ENCODE measurements at places on chromosomes 12 and 14.

GRCh38 chr14:103445806-103446205 lies 60.6 kb downstream of the MARK3 start:
- DNase-seq: peak; percentile 70

DNA sequence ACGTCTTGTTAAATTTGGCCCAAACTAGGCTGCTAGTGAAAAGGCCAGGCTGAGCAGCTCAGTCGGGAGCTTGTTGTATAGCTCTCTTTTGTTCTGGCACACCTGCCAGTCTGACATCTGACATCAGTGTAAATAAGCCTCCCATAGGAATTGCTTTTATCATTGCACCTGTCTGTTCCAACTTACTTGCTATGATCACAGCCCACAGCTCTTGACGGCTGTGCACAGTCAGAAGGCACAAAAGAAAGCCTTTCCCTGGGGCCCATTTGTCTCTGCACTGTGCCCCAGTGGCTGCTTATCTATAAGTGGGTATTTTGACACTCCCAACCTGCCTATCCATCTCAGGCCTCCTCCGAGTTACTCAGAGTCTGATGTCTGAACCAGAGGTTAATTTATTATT lies 324.5 kb downstream of the NUAK1 start:
- DNase-seq: no peak

DNA sequence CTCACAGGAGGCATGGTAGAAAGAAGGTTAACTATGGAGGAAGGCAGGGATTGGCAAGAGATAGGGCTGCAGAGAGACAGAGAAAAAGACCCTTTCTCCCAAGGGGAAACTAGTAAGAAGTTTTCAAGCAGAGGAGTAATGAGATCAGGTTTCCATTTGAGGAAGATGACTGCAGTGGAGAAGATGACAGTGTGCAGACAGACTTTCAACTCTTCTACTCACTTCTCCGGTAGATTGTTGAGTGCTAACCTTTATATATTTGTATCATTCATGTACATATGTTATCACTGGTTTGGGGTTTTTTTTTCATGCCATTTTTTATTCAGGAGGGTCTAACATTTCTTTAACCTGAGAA lies 5.9 kb upstream of the B3GNT4 start:
- no peak for DNase-seq

DNA sequence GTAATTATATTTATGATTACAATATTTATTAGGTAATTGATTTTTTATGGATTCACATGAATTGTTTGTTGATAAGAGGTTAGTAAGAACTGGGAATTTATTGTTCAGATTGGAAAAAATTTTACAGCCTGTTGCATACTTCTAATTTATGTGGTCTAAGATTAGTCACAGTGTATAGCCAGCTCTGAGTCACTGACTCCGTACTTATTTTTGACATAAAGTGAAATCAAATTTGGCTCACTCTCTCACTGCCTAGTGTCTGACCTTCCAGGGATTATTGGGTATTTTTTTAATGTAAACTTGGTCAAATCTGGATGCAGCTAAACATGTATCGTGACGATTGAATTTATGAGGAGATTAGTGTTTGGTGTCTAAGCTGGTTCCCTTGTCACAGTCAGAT lies 109.3 kb downstream of the PTPRQ start:
- no peak for DNase-seq

DNA sequence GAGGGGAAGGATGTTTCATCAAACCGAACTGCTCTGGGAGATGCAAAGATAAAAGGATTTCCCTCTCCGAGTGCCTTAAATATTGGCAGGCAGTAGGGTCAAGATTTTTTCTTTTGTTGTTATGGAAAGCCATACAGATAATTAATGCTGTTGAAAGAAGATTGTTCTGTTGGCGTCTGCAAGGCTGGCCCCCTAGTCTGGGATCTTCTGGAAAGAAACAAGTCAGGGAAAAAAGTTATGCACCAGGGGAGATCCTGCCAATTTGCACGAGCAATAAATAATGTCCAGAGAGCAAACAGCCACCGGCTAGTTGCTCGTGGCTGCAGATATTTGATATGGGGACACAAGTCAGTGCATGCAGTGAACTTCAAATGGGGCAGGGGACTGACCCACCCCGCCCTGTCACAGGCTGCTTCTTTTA lies 202.1 kb upstream of the MYL2 start:
- no peak for DNase-seq

- no peak for DNase-seq
Observed at GRCh38 chr12:52241205-52241842, 8.3 kb downstream of the KRT7 start.

- no peak for DNase-seq
Observed at GRCh38 chr12:67286257-67286656, 17.1 kb downstream of the CAND1 start.

GRCh38 chr14:44286201-44286600 lies 220.9 kb downstream of the FSCB start:
- DNase-seq: no peak

DNA sequence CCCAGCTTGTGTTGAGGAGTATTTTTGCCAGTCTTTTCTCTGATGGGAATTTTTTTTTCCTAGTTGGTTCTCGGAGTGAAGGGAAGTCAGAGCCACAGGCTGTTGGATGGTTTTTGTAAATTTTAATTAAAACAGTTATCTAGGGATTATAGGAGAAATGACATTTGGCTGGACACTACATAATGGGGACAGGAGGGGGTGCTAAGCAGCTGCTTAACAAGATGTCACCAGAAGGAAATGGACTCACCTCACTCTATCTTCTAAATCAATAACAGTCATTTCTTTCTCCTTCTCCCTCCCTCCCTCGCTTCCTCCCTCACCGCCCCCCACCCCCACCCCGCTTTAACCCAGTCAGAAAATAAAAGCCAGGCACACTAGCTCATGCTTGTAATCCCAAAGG lies 93.4 kb upstream of the TMEM233 start:
- no peak for DNase-seq

GRCh38 chr12:64800640-64801039 lies 23.8 kb upstream of the TBC1D30 start:
- no peak for DNase-seq

- DNase-seq: no peak
Observed at GRCh38 chr14:102034301-102034700, 52.5 kb downstream of the HSP90AA1 start.

DNA sequence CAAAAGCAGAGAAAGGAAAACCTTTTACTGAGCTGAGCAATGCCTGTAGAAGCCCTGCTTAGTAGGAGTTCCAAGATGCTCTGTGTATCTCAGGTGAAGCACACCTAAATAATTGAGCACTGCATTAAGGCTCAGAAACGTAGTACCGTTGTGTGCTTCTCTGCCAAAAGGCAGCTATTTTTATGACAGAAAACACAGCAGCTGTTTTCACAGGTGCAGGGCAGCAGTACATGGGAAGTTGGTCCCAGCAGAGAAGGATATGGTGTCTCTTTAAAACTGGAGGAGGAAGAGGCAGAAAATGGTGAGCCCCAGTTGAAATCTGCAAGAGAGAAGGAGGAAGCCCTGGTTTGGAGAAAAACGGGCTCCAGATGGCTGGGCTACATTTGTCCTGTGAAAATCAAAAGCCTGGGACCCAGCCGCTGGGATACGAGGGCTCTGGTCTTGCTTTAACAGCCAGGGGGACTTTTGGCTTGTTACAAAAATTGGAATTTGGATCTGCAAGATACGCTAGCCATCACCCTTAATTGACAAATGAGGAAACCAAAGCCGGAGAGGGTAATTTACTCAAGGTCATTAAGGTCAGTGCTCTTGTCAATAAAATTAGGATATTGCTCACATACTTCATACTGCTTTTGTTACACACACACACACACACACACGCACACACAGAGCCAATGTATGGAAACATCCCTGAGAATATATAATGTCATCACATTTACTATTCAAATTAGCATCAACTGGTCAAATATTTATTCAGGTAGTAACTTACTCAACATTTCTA lies 27.3 kb downstream of the SPRING1 start:
- DNase-seq: no peak

- DNase-seq: no peak
Observed at GRCh38 chr12:120988658-120989057, 10.3 kb downstream of the HNF1A start.

DNA sequence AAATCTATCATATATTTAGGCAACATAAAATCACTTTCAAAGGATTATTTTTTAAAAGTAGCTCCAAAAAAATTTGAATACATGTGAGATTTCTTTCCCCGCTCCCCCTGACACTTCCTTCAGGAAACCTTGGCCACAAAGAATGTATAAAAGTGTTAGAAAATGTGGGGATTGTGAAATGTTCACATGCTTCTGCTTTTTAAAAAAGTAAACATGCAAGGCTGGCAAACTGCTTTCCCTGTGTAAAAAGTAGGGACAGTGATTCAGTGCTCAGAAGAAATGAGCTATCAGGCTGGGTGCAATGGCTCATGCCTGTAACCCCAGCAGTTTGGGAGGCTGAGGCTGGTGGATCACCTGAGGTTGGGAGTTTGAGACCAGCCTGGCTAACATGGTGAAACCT lies 26.6 kb downstream of the MBIP start:
- DNase-seq: no peak

GRCh38 chr14:76701436-76701835 lies 59.8 kb upstream of the VASH1 start:
- DNase-seq: no peak

- DNase-seq: no peak
Observed at GRCh38 chr12:22874151-22874550, 249.2 kb downstream of the ETNK1 start.

DNA sequence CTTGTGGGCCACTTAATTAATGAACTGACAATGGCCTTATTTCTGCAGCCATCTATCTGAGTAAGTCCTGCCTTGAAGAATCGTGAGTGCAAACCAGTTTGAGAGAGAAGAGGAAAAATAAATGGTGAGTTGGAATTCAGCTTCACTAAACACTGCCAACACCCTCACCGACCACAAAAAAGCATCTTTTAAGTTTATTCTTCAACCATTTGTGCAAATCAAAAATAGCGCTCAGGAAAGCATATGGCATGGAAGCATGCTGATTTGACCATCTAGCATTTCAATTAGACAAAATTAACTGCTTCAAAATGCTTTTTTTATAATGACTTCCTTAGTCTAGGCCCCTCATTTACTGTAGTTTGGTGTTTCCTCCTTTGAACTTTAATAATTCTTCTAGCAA lies 294.0 kb downstream of the PPFIA2 start:
- DNase-seq: peak; percentile 7

- DNase-seq: no peak
Observed at GRCh38 chr12:117334051-117334450, 27.4 kb downstream of the NOS1 start.

DNA sequence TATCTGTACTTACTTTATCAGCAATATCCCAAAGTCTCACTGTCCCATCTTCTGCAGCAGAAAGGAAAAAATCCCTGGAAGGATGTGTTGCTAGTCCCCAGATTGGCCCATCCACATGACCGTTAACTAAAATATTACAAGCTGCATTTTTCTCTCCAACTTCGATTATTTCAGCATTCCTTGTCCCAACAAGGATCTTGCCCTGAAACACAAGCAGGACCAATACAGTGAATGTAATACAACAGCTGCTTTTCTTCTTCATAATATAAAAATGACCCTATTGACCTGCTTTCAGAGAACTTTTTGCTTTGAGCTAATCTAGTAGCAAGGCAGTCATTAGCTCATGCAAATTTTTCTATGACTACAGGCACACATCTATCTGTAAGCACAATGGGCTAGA lies 58.3 kb downstream of the ZC3H14 start:
- no peak for DNase-seq

- DNase-seq: no peak
Observed at GRCh38 chr12:119687406-119687805, 19.5 kb downstream of the PRKAB1 start.

GRCh38 chr12:116959845-116960514 lies 49.2 kb downstream of the FBXW8 start:
- peak; percentile 20 for DNase-seq

DNA sequence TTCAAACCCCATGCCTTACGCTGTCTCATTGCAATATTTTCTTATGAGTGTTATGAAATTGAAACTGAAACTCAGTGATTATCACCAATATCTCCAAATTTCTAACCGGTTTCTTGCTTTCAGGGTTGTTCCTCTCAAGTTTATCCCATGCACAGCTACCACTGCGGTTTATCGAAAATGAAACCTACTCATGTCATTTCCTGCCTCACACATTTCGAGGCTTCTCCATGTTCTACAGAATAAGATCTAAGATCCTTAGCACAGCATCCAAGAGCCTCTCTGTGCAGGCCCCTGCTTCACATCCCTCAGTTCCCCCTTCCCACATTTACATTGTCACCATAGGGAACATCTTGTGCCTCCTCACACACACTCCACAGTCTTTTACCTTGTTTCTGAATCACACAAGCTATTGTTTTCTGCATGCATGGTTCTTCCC lies 45.5 kb upstream of the FAR2 start:
- no peak for DNase-seq

GRCh38 chr12:81588235-81589008 lies 170.7 kb downstream of the PPFIA2 start:
- no peak for DNase-seq

DNA sequence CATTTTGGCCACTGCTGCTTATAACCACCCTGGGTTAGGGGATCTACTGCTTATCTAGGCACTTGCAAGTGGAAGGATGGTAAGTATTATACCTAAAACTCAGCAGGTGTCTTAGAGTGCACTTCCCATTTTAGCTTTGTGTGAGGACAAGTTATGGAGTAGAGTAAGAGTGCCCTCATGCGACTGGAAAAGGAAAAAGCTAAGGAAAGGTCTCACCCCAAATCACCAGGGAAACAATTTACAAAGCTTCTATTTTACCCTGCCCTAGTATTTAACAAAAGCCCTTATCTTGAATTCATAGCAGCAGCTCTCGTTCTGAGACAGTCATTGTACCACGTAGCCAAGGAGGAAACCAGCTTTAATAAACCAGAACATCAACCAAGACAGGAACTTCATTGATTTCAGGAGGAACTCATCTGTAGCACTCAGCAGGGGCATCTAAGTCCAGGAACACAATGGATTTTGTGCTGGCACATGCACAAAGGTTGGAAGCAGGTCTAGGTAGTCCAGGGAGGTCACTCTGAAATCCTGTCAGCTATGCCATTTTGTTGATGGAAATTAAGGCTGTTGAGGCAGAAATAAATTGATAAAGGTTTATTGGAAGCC lies 2.9 kb downstream of the RDH12 start:
- DNase-seq: peak; percentile 73

GRCh38 chr12:4809013-4809448 lies 88.8 kb downstream of the GALNT8 start:
- peak; percentile 8 for DNase-seq

GRCh38 chr12:57138526-57139272 lies 8.7 kb downstream of the LRP1-AS start:
- no peak for DNase-seq
